ENCODE measurements at places on chromosomes 2 and 18. TPM values are rescaled to one million over a fixed set of nuclear protein-coding genes. Genes with fewer than 3 reads are reported as not detected.

Gene ATP5F1A
- total RNA-seq: 265 TPM

Gene GAL3ST2
- total RNA-seq: 0.30 TPM

Gene TMEM237
- total RNA-seq: 23.7 TPM

Gene APCDD1
- 46.2 TPM for total RNA-seq

Gene EGR4
- not detected for total RNA-seq

Gene GPBAR1
- 37.8 TPM for total RNA-seq

Gene CFAP65
- total RNA-seq: not detected

Gene USP34
- total RNA-seq: 137 TPM

Gene CYP26B1
- 37.7 TPM for total RNA-seq
